NCI-H187 (cell line): ENCODE measurements at places on chromosomes 13 and 19.

GRCh38 chr19:50002386-50002960 is 22.7 kb downstream of the VRK3 start:
- no peak for DNase-seq

DNA sequence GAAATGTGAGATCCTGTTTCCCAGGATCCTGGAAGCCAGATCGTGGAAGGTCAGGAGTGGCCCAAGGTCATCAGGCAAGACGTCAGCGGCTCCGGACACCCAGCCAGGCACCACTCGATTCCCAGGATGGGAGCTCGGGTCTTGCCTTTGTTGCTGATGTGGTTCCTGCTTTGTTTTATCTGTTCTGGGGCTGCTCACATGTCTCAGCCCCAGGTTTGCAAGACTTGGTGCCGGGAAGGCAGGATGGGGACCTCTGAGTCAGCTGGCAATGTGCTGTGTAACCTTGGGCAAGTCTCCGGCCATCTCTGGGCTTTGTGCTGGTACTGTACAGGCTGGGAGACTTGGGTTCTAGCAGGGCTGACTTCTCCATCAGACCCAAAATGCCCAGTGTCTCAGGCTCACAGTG is 1.4 kb upstream of the FCHO1 start:
- DNase-seq: no peak

DNA sequence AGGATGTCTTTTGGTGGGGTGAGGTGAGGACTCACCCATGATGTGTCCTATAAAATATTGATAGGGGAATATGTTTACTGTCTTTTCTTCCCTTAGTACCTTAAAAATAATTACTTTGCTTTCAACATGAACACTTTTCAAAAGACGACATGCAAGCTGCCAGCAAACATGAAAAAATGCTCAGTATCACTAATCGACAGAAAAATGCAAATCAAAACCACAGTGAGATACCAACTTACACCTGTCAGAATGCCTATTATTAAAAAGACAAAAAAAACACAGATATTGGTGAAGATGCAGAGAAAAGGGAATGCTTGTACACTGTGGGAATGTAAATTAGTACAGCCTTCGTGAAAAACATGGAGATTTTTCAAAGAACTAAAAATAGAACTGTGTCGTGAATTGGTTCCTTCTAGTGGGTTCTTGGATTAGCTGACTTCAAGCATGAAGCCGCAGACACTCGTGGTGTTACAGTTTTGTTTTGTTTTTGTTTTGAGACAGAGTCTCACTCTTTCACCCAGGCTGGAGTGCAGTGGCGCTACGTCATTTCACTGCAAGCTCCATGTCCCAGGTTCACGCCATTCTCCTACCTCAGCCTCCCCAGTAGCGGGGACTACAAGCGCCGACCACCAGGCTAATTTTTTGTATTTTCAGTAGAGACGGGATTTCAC is 160.9 kb downstream of the FGF9 start:
- DNase-seq: no peak

- DNase-seq: no peak
Observed at GRCh38 chr19:7104747-7105447, 35.4 kb downstream of the ZNF557 start.

DNA sequence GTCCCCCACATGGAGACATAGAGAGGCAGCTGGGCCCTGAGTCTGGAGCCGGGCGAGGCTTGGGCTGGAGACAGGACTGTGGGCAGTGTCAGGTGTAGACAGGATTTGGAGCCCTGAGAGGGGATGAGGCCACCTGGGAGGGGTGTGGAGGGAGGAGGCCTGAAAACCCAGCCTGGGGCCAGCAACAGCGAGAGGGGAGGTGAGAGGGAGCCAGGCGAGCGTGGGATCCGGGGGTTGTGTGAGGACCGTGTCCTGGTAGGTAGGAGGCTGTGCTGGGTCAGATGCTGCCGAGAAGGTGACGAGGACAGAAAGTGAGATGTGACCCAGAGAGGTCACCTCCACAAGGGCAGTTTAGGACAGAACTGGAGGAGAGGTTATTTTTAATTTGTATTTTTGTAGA is 7.4 kb downstream of the MPND start:
- no peak for DNase-seq

- no peak for DNase-seq
Observed at GRCh38 chr19:53521373-53522202, 16.4 kb upstream of the ZNF331 start.

GRCh38 chr13:101451641-101452040 is 834 bp upstream of the ITGBL1 start:
- no peak for DNase-seq

DNA sequence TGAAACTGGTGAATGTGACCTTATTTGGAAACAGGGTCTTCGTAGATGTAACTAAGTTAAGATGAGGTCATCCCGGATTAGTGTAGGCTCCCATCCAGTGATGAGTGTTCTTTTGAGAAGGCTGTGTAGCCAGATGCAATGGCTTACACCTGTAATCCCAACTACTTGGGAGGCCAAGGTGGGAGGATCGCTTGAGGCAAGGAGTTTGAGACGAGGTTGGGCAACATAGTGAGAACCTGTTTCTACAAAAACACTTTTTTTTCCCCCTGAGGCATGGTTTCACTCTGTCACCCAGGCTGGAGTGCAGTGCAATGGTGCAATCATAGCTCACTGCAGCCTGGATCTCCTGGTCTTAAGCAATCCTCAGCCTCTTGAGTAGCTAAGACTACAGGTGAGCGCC is 36.4 kb downstream of the FBN3 start:
- DNase-seq: no peak

DNA sequence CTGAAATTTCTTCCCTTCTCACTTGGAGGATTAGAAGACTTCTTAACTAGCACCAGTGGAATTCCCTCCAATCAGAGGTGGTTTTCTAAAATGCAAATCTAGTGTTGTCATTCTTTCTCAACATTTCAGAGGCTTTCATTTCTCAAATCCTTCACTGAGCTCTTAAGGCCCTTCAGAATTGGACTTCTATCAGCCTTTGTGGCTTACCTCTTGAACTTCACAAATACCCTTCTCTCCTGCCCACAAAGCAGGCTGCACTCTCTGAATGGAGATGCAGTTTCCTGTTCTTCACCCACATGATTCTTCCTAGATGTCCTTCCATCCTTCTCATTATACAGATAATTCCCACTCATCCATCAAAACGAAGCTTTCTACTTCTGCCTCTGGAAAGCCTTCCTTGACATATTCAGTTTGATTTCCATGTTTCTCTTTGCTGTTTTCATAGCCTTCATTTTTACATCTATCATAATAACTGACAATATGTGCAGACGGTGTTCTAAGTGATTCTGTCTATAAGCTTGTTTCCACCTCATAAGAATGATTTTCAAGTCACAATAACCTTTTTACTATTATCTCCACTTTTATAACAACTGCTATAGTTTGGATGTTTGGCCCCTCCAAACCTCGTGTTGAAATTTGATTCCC is 123.1 kb upstream of the GPR12 start:
- DNase-seq: no peak

DNA sequence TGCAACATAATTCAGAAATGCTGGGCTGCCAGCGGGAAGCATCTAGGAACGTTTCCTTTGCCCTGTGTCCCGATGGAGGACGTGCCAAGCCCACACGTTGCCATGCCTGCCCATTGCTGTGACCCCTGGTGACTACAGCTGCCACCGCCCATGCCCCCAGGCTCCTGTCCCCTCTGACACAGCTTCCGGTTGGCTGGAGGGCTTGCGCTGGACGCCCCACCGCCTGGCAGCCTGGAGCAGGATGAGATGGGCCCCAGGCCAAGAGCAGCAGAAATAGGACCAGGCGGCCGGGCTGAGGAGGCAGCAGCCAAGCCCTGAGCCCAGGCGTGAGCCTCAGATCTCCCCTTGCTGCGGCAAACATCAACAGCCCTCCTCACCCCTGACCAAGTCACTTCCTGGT is 125.9 kb downstream of the COL4A2 start:
- no peak for DNase-seq

DNA sequence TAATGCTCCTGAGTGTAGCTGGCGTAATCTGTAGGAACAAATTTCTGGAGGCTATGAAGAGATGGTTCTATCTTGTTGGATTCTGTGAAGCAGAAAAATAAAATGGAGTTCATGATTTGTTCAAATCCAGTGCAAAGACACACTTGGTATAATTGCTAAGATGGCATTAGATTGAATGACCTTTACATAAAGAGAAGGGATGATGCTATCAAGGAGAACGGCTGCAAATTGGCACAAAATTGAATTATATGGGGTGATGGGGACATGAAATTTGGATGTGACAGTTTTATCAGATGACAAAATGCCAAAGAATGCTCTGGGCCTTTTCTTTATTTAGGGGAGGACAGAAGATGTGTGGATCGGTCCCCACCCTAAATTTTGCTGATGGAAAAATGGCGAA is 4.0 kb downstream of the METTL21C start:
- DNase-seq: no peak

- DNase-seq: no peak
Observed at GRCh38 chr19:33904681-33905080, 108.0 kb downstream of the KCTD15 start.

DNA sequence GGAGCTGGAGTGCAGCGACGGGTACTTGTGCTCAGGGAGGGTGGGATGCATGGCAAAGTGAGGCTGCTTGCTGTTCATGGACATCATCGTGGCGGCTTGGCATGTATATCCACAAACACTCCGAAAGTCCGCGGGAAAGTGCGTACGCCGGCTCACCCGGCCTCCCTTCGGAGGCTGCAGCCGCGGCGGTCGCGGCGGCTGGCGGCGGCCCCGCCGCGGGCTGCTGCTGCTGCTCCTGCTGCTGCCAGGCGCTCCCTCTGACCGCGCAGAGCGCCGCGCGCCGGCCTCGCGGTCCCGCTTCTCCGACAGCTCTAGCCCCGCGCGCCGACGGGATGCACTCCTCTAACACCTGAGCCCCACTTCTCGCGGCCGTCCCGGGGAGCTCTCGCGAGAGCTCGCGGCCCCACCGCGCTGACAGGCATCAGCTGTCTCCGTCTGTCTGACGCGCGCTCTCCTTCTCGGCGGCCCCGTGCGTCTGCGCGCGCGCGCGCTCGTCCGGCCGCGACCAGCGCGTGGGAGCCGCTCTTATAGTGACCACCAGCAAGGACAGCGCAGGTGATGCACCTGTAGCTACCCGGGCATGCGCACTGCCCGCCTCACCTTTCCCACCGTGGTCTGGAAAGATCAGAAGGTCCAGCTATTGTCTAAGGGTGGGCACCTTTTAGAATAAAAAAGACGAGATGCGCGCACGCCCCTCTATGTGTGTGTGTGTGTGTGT is at the start of gene POU4F1:
TSS of gene POU4F1 (minus strand) at position 313 of the 718 bp plus-strand sequence. CDS start at position 87, 226 bp downstream.
- DNase-seq: peak; percentile 93

DNA sequence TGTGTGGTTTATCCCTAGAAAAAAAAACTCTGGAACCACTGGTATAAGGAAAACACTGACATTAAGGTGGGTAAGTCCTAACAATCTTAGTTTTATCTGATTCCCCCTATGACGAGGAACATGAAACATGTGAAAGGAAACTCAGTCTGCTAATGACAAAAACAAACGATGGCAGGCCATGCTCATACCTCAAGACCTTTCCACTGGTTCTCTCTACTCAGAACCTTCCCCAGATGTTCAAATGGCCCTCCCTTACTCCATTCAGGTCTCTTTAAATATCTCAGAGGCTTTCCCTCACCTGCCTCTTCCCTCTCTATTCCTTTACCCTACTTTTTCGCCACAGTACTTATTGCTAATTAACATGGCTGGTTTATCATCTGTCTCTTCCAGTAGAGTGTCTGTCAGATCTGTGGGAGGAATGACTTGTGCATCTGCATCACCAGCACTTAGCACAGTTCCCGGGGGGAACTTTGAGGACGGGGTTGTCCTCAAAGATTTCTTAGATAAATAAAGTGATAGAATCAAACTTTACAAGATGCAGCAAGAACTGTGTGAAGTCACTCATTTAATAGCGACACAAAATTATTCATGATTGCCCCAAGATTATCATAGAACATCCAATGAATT is 1.5 kb downstream of the TUBGCP3 start:
- no peak for DNase-seq

DNA sequence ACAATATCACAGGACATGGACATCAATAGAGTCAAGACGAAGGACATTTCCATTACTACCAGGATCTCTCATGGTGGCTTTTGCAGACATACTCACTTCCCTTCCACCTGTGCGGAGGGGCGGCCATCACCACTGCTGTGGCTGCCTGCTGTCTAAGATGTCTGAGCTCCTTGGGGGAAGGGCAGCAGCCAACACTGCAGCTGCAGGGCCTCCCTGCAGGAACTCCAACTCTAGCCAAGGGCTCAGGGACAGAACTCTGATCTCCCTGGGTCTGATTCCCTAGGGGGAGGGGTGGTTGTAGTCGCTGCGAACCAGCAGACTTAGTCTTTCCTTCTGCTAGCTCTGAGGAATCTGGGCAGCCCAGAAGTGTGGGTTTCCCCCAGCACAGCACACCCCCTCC is 78.9 kb upstream of the ANKRD10 start:
- DNase-seq: no peak

- no peak for DNase-seq
Observed at GRCh38 chr19:10876459-10877240, 5.3 kb downstream of the CARM1 start.

- DNase-seq: no peak
Observed at GRCh38 chr19:9969688-9969975, 33.3 kb upstream of the OLFM2 start.

GRCh38 chr19:7467009-7467989 is 21.5 kb downstream of the PEX11G start:
- DNase-seq: no peak

- DNase-seq: peak; percentile 23
Observed at GRCh38 chr19:29560313-29561075, 34.7 kb downstream of the VSTM2B start.

GRCh38 chr13:79853251-79853650 is 372.3 kb downstream of the NDFIP2 start:
- DNase-seq: no peak
